ENCODE measurements at places on chromosomes 3 and 15.

DNA sequence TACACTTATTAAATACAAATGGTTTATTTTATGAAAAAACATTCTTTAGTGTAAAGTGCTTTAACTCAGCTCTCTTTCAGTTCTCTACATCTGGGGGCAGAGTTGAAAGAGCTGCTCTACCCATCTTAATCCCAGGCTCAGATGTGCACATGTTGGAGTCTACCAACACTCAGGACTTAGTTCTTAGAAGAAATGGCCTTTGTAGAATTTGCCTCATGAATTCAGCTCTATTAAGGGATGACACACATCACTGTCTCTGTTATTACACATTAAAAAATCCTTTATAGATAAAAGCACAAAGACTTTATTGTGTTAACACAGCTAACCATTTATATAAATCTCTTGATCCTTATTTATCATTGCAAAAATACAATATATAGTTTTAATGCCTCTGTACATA, 31.7 kb upstream of the GSK3B start:
- no peak for DNase-seq

DNA sequence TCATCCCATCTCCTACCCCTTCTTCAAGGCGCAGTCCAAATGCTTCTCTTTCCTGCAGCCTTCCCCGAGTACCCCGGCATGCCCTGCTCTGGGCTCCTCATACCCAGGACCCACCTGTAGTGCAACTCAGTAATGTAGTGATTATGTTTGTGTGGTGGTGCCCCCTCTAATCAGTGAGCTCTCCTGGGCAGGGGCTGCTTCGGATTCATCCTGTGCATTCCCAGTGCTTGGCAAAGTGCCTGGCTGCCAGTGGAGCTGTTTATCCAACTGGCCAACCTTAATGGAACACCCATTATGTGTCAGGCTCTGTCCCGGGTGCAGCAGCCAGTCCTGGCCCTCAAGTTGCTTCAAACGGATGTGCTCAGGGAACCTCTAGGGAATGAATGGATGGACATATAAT, 174.4 kb upstream of the LINGO1 start:
- DNase-seq = no peak

GRCh38 chr3:40645883-40646282, 121.1 kb downstream of the ZNF621 start:
- DNase-seq = peak; percentile 3

DNA sequence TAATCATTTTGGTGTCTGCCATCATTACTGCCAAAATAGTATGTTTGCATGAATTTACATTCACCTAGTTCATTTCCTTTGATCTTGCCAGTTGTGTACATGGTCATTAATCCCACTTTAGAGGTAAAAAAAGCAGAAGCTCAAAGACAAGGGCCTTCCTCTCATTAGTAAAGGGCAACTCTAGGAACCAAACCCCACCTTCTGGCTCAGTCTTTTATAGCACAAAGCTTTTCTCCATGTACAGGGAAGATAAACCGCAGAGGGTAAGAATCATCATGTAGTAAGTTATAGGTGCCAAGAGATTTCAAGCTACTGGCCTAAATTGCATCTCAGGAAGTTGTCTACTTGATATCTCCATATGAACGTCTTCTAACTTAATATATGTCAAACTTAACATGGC, 19.3 kb upstream of the SPG21 start:
- DNase-seq = peak; percentile 47

- peak; percentile 26 for DNase-seq
These were observed 139.4 kb upstream of the TSC22D2 start for GRCh38 chr3:150268426-150269391.

DNA sequence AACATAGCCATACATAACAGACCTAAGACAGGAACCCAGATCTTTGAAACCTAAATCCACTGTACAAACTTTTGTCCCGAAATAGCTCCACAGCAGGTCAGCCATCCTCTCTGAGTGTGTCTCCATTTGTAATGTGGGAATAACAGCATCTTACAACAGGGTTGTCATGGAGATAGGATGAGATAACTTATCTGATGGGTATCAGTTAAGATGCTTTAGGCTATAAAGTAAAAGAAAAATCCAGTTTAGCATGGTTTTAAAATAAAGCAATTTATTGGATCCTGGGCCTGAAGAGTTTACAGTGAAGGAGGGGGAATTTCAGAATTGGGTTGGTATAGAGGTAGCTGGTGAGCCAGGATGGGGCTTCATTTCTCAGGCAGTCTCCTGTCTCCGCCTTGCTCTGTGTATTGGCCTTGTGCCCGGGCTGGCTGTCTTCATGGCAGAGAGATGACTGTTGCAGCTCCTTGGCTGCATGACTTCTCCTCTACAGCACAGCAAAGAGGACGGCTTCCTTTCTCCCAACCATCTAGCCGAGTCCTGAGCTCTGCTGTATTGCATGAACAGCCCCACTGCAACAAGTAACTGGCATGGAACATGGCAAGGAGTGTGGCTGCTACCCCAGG, 131.9 kb upstream of the PROK2 start:
- peak; percentile 54 for DNase-seq

DNA sequence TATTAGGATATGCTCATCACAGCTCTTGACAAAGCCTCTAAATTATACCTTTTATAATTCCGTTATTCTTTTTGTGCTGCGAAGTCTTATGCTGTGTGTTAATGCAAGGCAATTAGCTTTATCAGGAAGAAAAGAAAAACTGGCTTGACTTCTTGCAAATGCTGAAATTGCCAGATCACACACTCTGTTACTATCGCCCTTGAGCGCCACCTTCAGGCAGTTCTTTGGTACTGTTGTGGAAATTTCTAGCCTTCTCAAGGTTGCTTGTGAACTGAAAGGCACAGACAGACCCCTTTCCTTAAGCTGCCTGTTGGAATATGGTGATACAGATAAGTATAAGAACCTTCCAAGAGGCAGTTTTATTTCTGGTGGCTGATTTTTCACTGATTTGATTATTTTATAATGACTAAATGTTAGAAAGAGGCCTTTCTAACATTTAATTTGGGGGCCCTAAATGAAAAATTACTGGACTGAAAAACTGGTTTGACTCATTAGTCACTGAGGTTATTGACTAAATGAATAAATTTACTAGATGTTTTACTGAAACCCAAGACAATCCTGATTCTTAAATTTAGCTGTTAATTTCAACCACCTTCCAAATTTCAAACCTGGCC, 126.2 kb upstream of the RASGRP1 start:
- DNase-seq = peak; percentile 71

DNA sequence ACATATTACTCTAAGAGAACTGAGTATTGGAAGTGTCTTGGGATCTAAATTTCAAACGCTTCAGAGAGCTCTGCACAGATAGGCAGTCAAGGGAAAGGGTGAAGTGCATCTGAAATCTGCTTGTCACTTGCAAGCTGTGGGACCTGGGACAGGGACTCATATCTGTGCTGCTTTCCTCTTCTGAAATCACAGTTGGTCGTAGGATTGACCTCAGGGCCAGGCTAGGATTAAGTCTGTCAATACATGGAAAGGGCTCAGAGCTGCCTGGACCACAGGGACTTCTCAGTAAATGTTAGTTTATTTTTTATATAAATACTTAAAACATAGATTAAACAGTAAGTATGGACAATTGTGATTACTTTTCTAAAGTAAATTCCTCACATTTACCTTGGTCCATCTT, 74.7 kb upstream of the CMTM7 start:
- DNase-seq = no peak

DNA sequence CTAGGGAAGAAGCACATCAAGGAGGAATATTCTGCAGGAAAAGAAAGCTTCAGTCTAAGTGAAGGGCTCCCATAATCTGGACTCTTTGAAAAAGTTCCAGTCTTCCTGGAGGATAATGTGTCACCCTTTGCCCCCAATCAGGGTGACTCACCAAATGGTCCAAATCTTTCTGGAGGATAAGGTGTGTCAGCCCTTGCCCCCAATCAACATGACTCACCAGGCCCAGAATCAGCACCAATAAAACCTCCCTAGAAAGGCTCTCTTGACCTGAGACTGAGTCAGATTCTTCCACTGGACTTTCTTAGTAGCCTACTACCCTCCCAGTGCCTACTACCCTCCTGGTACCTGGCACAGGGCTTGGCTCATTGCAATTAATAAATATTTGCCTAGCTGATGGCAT, 9.5 kb upstream of the ARL14 start:
- DNase-seq = peak; percentile 46

DNA sequence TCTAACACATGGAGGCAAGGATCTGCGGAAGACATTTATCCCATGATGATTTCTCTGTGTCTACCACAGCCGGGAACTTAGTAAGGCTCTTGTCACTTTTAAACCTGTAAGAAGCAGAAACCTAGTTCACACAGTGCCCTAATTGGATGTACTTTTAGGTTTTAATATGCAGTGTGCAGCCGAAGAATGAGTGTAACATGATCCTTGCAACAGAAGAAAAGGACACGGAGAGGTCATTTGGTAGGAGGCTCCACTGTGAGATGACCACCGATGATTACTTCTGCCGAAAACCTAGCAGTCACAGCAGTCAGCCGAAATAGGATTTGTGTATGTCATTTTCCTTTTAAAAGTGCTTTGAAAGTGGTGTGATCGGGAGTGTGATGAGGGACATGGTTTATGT, 6.8 kb downstream of the CACNA1D start:
- no peak for DNase-seq

GRCh38 chr3:107599772-107600145, 77.0 kb downstream of the BBX start:
- no peak for DNase-seq

- no peak for DNase-seq
These were observed 12.9 kb downstream of the MB21D2 start for GRCh38 chr3:192904632-192905289.

- no peak for DNase-seq
These were observed 851 bp upstream of the DCBLD2 start for GRCh38 chr3:98902351-98902740.

- DNase-seq = no peak
These were observed 39.5 kb downstream of the ZNF710 start for GRCh38 chr15:90040618-90041017.

- DNase-seq = no peak
These were observed 454.0 kb upstream of the RBMS3 start for GRCh38 chr3:28826840-28827239.

- no peak for DNase-seq
These were observed 12.5 kb downstream of the PCOLCE2 start for GRCh38 chr3:142876417-142876816.

- peak; percentile 55 for DNase-seq
These were observed 7.7 kb upstream of the RFT1 start for GRCh38 chr3:53137835-53138446.

DNA sequence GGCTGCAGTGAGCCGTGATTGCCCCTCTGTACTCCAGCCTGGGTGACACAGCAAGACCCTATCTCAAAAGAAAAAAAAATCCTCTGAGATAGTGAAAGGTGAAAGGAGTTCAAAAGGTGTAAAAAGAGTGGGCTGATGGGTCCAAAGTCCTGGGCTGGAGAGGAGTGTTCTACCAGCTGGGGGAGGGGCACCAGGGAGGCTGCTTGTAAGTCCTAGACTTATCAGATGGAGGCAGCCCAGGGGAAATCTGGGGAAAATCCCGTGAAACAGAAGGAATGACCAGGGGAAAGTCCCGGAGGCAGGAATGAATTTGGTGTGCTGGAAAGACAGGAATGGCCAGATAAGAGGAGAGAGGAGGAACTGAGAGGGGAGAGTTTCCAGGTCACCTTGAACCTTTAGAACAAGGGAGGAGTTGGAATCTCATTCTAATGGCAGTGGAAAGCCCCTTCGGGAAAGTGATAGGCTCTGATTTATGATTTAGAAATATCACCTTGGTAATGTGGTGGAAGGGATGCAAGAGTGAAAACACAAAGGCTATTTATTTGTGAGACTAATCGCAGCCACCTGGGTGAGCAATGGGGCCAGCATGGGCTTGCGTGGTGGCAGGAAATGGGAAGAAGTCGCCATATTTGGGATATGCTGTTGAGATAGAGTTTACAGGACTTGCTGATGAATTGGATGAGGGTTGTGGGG, 23.4 kb upstream of the PPP4R2 start:
- DNase-seq = peak; percentile 61

DNA sequence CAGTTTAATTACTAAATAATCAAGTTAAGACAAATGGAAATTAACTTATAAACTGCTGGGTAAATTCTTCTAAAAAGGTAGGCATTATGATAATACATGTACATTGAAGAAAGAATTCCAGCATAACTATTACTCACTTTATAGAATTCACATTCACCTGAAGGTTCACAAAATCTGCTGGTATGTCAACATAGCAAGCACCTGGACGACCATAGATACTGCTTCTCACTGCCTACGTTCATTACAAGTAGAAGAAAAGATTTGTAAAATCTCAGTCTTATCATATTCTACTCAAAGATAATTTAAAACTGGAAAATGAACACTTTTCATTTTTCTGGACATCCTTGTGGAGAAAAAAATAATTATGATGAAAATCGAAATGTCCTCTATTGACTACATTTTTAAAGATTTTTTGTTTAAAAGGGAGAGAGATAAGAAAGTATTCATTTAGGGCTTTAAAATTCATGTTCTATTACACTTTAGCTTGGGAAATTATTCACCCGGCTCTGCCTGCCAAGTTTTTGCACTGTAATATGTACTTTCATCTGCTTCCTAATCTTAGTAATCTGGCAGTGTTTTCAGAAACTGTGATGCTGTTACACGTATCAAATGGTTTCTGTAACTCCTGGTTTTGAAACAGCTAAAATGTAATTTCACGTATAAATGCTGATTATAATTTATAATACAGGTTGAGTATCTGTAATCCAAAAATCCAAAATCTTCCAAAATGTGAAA, 16.1 kb downstream of the HACL1 start:
- no peak for DNase-seq

DNA sequence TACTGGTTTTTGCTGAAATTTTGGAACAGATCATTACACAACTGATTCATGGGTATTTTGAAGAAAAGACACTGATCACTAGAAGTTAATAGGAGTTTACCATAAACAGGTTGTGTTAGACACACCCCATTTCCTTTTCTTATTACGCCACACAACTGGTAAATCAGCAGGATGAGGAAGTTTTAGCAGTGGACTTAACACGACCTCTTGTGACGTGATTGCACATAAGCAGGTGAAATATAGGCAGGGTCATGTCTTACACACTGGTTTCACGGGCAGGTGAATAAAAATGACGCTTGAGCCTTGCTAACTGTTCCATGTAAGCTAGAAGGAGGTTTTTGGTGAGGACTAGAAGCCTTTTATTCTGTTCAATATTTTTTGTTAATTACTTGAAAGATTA, 27.1 kb upstream of the TPRG1 start:
- DNase-seq = peak; percentile 74

DNA sequence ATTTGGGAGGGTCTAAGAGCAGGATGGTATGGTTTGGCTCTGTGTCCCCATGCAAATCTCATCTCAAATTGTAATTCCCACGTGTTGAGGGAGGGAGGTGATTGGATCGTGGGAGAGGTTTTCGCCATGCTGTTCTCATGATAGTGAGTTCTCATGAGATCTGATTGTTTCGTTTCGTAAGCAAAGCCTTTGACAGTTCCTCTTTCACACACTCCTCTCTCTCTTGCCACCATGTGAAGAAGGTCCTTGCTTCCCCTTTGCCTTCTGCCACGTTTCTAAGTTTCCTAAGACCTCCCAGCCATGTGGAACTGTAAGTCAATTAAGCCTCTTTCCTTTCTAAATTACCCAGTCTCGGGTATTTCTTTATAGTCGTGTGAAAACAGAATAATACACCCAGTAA, 553.7 kb downstream of the TAFA4 start:
- DNase-seq = no peak

GRCh38 chr3:193977622-193978021, 158.3 kb upstream of the HES1 start:
- no peak for DNase-seq

GRCh38 chr3:14204515-14205284, 26.1 kb downstream of the LSM3 start:
- peak; percentile 93 for DNase-seq
